ENCODE measurements at places on chromosomes 4 and X.

DNA sequence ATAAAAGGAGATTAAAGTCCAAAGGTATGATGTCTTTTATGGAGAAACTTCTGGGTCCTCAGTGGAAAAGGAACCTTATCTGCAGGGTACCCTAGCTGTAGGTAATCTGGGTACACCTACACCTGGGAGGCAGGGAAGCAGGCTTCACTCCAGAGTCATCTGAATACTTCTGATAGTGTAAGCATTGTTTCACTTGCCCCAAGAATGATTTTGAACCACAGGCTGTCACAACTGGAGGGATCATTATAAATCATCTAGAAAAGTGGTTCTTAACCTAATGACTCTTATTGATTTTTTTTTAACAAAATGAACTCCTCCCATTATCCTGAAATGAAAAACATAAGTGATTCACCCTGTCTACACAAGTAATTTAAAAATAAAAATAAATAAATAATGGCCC is 44.0 kb upstream of the STK26 start:
- DNase-seq: no peak

GRCh38 chr4:132981611-132982010 is 167.5 kb upstream of the PCDH10 start:
- DNase-seq: no peak

- DNase-seq: no peak
Measured at GRCh38 chrX:48989483-48989882, 12.6 kb downstream of the GRIPAP1 start.

DNA sequence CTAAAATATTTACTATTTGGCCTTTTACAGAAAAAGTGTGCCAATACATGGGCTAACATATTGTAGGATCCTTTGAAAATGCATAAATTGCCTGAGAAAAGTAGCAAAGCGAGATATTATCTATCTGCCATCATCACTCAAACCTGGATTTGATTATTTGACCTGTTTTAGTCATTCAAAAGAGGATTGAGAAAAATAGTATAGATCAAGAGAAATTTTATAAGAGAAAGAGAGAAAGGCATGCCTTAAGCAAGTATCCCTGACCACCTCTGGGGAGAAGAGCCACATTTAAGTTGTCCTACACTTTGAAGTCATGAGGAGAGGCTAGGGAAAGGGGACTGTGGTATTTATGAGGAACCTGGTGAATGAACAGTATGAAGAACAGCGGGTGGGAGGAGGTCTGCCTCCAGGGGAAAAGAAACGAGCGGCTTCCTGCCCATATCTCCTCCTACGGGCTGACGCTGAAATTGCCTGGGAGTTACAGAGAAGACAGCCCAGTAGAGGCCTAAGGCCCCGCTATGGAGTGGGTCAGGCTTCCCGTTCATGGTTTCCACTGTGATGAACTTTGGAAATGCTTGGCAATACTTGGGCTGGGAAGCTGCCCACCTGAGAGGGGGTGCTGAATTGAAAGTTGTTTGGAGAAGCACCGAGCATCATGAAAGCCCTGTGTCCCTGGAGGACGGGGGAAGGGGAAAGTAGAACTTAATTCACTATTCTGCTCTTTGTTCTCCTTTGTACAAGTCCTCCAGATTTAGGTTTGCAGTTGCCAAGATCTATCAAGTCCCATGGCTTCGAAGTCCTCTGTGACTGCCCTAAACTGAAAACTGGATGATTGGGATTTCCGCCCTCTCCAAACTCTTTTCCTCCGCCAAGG is 106.9 kb upstream of the ACSL4 start:
- DNase-seq: no peak

GRCh38 chrX:151184705-151185104 is 8.3 kb downstream of the GPR50 start:
- DNase-seq: no peak

DNA sequence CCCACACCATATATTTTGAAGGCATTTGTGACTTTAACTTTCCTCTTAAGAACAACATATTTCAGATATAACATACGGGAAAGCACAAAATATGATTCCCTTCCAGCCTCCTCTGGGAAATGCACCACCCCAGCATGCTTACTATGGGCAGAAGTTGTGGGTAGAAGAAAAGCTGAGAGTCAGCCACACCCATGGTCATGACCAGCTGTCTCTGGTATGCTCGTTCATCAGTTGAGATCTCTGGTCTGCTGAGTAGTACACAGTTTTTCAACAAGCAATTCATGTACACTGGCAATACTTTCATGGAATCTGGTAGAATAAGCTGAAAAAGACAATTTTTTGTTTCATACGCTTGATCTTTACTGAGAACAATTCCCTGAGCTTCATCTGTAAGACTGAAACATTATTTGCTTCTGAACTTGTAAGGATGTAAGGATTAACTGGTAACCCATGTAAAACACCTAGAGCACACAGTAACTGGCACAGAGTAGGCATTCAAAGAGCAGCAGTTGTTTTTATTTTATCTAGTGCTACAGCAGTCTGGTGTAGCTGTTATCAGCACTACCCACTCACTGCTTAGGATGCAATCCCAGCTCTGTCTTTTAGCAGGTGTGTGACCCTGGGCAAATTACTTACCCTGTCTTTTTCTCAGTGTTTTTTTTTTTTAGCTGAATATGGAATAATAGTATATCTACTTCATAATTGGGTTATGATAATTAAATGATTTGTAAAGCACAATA is 47.6 kb downstream of the METTL14 start:
- no peak for DNase-seq

DNA sequence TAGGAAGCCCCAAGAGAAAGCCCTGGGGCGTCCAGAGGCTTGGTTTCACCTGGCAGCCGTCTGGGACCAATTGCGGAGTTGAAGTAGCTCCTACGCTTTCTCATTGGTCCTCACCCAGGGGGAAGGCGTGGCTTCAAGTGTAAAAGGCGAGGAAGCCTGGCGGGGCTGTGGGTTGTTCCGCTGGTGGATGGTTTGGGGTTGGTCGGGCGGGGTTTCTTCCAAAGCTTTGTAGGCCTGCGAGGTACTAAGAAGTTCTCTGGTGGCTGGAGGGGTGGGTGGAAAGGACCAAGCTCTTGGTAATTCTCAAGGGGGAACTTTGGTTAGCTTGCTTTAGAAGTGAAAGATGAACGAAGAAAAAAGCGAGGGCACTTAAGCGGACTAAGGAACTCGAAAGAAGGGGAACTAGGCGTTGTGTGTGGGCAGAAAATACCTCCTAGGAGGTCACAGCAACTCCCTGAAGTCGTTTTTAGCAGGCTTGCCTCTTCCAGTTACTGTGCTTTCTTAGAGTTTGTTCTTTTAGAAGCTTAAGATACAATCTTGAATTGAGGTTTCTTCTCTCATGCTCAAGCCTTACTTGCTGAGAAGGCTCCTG is 36.6 kb downstream of the CCNG2 start:
- DNase-seq: peak; percentile 88

DNA sequence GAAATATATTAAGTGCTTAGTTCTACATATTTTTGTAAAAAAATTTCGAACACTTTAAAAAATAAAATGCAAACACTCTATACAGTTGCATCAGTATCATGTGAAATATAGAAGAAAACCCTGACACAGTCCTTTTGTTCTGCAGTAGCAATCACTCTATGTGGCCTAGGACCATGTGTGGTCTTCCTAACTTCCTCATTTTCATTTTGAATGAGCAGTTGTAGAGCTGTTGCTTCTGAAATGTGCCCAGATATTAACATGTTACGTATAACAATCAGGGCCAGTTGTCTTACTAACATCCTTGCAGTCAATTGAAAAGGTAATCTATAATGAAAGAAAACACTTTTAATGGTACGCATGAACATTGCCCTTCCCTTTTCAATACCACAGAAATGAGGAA is 107.9 kb downstream of the ZNF827 start:
- peak; percentile 48 for DNase-seq

GRCh38 chr4:178196751-178197374 is 754.6 kb upstream of the AGA start:
- no peak for DNase-seq

- DNase-seq: no peak
Measured at GRCh38 chrX:144681501-144681900, 565.8 kb upstream of the SPANXN1 start.

DNA sequence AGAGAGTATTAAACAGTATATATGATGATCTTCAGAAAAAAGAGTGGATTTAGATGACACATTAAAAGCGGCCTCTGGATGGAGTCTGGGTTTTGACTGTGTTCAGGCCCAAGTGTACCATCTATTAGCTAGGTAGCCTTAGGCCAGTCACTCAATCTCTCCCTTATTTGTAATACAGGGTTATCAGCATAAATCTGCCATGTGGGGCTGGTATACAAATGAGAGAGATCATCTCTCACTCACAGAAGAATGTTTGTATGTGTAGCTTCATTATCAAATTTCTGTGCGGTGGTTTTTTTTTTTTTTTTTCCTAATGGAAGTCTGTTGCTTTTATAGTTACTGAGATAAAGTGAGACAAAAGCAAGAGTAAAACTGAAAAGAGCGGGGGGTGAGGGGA is 12.7 kb downstream of the SLC2A9 start:
- DNase-seq: no peak
